ENCODE measurements at places on chromosomes 16 and 17. TPM values are rescaled to one million over a fixed set of nuclear protein-coding genes. Genes with fewer than 3 reads are reported as not detected.

Gene FNDC8
- not detected for polyA plus RNA-seq

GRCh38 chr17:4877089-4877488 is 22.2 kb upstream of the C17orf107 start:
- DNase-seq = no peak

- DNase-seq = no peak
Observed at GRCh38 chr17:75498726-75499213, 16.6 kb downstream of the CASKIN2 start.

DNA sequence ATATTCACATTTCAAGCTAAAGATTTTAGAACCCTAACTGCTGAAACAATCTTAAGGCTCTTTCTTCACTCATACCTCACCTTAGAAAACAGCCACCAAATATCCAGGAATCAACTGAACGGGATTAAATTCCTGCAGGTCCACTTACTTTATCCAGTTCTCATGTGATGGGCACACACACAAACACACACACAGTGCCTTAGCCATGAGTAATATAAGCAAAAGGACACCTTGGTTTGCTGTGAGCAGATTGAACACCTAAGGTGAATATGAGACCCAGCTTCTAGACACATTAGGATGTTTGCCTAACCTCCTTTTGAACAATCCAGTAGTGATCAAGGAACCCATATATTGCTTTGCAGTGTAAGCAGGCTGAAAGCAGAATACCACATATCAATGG is 81.5 kb downstream of the TUBD1 start:
- DNase-seq = no peak

- DNase-seq = no peak
Observed at GRCh38 chr16:3722508-3722907, 5.2 kb upstream of the TRAP1 start.

Data from AG04450 (cell line).